M059J (cell line): ENCODE measurements at places on chromosomes 7 and 10.
A peak's percentile ranks its signal among the peaks of the same experiment; 100 is the strongest.

DNA sequence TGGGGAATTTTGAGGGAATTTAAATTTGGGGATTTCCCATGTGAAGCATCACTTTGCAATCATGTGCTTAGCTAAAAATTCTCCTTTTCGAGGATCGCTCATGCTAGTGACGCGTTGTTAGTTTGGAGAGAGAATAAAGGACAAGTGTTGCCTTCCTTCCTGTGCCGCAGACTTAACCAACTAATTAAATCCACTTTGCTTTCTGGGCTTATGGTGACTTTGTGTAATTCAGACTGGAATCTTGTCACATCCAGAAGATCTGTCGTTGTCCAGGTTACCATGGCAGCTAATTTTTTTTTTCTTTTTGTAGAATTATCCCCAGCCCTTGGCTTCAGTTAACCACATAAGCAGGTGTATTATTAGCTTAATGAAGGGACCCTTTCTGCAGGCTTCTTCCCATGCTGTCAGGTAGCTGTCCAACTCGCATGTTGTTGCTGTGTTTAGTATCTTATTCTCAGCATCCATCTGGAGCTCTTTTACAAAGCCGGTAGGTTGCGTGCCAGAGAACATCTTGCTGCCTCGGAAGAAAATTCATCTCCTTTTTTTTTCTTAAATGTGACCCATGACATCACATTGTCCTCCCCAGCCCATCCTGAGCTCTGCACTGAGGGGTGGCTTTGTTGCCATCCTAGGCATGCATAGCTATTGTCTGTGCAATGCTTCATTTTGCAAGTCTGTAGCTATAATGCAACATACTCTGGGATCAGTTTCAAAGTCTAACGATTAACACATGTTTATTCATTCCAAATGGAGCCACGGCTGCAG, 47.2 kb upstream of the NRP1 start:
- no peak for DNase-seq

DNA sequence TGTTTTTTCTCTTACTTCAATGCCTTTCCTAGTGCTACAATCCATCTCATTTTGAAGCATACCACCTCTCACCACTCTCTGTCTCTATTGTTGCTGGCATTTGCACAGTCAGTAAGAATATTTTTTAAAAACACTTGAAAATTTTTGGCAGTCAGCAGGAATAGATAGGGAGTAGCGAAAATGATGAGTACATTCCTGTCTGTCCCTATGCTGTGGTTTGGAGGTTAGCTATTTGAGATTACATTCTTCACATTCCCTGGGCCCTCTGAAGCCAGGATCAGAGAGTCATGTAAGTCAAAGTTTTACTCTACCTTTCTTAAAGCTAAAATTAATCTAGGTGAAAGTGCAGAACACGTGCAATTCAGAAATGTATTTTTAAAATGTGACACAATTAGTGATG, 53.0 kb upstream of the MAGI2 start:
- DNase-seq = peak; percentile 74

DNA sequence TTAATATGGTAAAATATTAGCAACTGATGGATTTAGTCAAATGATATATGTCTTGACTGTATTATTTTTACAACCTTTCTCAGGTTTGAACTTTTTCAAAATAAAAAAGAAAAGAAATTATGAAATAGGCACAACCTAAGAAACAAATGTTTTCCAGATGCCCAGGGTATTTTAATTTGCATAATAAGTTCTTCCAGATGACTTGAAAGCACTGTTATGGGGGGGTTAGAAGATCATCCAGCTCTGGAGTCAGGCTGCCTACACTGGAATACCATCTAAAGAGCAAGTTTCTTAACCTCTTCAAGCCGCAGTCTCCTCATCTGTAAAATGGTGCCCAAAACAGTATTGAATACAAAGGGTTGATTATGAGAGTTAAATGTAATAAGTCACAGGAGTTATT, 32.1 kb downstream of the CREB3L2 start:
- DNase-seq = no peak

- DNase-seq = no peak
Measured at GRCh38 chr7:20388084-20388483, 57.4 kb downstream of the ITGB8 start.
